ENCODE measurements at places on chromosomes 3 and 15. TPM values are rescaled to one million over a fixed set of nuclear protein-coding genes. Genes with fewer than 3 reads are reported as not detected.

DNA sequence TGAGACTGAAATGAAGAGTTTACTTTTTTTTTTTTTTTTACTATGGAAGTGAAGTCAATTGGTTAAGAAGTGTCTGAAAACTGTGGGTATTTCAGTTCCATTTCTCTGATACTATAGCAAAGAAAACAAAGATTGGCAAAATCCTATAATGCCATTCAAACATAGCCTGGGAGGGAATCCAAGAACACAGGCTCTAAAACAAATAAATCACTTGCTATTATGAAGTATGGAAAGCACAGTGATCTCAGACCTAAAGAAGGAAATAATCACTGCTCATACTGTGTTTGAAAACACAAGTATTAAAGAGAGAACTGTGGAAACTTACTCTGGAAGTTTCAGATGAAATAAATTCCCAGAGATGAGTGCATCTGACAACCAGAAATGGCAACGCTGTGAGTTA is 12.0 kb downstream of the SAMMSON start:
- no peak for DNase-seq

GRCh38 chr15:96622714-96623113 is 292.2 kb downstream of the NR2F2 start:
- DNase-seq, result no peak

- DNase-seq, result peak; percentile 38
Observed at GRCh38 chr3:127411083-127411727, 123.4 kb upstream of the PRR20G start.

DNA sequence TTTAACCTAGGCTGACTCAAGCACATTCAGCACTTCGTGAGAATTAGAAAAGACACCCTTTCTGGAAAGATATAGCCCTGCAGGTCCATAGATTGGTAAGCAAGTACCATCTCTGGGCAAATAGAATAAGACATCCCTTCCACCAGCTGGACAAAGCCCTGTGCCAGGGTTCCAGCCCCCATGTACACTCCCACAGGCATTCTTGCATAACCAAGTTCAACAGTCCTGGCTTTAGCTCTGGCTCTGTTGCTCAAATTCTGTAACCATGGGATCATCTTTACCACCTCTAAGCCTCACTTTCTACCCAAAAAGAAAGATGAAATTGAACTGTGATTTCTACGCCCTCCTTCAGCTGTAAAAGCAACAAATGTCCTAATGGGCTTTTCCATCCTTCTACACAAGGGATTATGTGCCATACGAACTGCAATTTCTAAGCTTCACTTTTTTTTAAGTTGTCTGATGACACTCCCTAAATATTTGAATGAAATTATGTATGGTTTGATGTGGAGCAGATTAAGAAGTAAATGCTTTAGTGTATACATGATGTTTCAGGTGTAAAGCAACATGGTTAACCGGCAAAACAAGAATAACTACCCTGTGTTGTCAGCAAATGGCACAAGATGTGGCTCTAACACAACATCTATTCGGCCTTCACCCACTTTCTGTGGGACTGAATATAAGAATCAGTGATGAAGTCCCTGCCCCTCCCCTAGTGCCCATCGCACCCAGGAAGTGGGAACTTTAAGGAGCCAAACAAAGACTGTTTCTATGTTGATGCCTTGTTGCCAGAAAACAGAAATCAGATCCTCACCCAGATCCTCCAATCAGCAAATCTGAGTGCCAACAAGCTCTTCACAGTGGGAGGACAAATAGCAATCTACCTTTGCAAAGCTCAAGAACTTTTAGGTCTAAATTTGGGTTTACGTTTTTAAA is 165.7 kb downstream of the P3H2 start:
- DNase-seq, result no peak

Gene HLTF
- total RNA-seq, result 24.8 TPM

GRCh38 chr3:126157083-126157768 is 23.2 kb downstream of the ALDH1L1 start:
- DNase-seq, result no peak

DNA sequence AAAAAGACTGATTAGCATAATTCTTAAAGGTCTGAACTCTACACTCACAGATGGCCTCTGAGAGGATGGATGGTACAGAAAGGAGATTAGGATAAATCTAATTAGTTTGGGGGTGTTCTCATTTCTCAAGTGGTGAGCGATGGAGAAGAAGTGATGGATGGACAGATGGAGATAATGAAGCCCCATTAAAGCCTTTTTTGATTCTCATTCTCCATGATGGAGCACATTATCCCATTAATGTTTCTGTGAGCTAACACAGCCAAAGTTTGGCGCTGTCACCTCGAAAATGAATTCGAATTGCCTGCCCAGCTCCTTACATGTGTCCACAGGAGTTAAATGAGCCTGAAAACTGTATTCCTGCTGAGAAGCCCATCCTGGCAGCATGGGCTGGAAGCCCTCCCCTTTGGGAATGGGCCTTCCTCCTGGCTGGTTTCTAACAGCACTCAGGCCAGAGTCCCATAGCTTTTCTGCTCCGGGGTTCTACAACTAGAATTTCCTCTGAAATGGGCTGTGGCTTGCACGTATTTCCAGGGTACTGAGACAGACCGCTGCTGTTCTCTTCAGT is 726.0 kb upstream of the CFAP20DC start:
- DNase-seq, result no peak

- no peak for DNase-seq
Observed at GRCh38 chr3:74443102-74443501, 171.4 kb downstream of the CNTN3 start.

- DNase-seq, result no peak
Observed at GRCh38 chr15:51198701-51199232, 104.1 kb upstream of the TNFAIP8L3 start.

Gene CPNE9
- not detected for total RNA-seq

Gene CIB2
- 37.2 TPM for total RNA-seq

DNA sequence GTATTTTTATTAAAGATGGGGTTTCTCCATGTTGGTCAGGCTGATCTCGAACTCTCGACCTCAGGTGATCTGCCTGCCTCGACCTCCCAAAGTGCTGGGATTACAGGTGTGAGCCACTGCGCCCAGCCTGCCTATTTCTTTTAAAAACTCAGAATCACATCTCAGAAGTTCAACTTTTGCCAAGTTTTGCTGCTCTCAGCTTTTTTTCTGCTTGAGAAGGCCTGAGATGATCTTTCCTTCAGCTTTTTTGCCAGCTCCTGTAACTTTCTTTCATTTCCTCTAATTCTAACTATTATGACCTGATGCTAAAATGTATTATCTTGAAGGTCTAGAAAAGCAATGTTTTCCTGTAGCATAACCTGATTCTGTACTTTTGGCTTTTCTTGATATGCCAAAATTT is 9.6 kb upstream of the EHHADH start:
- no peak for DNase-seq

Gene COL6A6
- total RNA-seq, result 0.83 TPM

GRCh38 chr3:65342084-65342683 is 654.4 kb upstream of the ADAMTS9 start:
- no peak for DNase-seq

DNA sequence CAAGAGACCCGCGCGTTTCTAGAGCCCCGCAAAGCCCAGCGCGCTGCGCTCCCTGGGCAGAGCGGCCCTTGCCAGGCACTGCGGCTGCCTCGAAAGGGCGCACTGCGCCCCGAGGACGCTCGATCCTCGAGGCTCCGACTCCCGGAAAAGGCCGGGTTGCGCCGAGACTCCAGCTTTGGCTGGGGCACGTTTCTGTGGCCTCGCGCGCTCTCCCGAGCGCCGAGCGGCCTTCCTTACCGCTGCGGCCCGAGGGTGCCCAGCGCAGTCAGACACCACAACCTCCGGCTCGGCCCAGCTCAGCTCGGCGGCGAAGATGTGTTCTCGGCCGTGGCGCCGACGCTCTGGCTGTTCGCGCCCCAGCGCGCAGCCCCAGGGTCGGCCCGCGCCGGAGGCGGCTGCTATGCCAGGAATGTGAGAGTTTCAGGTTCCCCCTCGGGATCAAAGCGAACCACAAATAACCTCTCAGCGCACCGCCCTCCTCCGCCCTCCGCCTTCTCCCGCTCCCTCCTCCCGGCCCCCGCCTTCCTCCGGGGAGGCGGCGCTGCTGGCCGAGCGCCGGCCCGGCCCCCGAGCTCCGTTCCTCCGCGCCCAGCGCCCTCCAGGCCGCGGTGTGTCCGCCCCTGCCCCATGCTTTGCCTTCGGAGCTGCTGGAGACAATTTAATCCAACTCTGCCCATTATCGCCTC is at the start of gene AMOTL2:
Gene AMOTL2 (minus strand): TSS at position 343 of the 686 bp plus-strand sequence. CDS start 3,014 bp downstream, outside the sequence.
- peak; percentile 93 for DNase-seq

Gene GPR62
- 0.12 TPM for total RNA-seq

DNA sequence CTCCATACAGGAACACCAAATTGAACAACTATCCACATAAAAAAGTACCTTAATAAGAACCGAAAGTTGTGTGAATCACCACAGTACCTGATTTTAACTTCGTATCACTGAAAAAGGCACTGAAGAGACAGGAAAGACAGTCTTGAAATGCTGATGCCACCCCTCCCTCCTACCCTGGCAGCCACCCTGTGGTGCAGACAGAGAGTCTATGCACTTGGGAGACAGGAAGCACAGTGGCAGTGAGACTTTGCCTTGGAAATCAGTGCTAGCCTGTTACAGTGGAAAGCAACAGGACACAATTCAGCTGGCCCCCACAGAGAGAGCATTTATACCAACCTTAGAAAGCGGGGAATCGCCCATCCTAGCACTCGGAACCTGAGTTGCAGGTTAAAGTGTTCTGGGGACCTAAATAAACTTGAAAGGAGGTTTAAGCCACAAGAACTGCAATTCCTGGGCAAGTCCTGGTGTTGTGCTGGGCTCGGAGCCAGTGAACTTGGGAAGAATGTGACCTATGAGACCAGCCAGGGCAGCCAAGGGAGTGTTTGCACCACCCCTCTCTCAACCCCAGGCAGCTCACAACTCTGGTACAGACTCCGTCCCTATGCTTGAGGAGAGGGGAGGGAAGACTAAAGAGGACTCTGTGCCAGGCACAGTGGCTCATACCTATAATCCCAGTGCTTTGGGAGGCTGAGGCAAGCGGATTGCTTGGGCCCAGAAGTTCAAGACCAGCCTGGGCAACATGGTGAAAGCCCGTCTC is 240.1 kb downstream of the ISL2 start:
- peak; percentile 82 for DNase-seq

Gene LRRC3B
- total RNA-seq, result 0.04 TPM

Gene FAIM
- total RNA-seq, result 2.6 TPM

DNA sequence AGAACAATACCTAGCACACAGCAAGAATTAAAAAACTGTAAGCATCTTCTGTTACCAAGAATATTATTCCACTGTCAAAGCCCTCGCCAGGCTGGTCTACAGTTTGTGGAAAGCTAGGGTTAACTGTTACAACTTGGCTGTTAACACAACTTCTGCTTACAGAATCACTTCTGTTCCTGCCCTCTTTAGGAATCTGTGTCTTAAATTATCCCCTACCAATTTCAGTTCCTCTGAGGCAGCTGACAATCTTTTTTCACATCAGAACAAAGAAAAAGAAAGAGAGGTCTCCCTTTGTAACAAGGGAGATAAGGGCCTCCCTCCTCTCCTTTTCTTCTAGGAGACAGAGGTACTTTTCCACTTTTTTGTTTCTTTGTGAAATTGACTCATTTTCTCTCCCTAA is 188.9 kb downstream of the FMN1 start:
- DNase-seq, result no peak

- DNase-seq, result peak; percentile 59
Observed at GRCh38 chr3:128316481-128316891, 150.2 kb downstream of the DNAJB8 start.

GRCh38 chr15:20672470-20672869 is 130.9 kb upstream of the GOLGA6L6 start:
- DNase-seq, result no peak

GRCh38 chr3:187807086-187807862 is 62.0 kb upstream of the BCL6 start:
- DNase-seq, result no peak

GRCh38 chr3:59268170-59268569 is 218.3 kb upstream of the CFAP20DC start:
- DNase-seq, result no peak

DNA sequence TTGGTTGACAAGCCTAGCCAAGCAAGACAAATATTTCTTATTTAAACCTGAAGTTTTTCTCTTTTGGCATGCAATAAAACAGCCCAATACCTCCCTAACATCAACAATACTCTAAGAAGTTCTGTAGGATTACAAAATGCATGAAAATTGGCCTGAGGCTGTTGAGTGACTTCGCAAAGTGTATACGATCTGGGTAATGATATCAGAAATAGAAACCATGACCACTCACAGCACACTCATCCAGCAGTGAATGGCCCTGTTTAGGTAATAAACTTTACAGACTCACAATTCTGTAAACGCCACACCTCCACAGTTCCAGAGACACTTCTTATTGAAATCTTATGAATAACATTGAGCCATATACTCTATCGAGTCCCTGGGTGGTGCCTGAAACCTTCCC is 83.0 kb upstream of the NAALADL2 start:
- DNase-seq, result no peak

Gene B3GNT5
- 1.7 TPM for total RNA-seq

Gene STARD5
- total RNA-seq, result 2.2 TPM

- no peak for DNase-seq
Observed at GRCh38 chr3:193560870-193561269, 6.2 kb upstream of the ATP13A4 start.

- DNase-seq, result no peak
Observed at GRCh38 chr3:143220741-143221140, 101.2 kb downstream of the CHST2 start.

DNA sequence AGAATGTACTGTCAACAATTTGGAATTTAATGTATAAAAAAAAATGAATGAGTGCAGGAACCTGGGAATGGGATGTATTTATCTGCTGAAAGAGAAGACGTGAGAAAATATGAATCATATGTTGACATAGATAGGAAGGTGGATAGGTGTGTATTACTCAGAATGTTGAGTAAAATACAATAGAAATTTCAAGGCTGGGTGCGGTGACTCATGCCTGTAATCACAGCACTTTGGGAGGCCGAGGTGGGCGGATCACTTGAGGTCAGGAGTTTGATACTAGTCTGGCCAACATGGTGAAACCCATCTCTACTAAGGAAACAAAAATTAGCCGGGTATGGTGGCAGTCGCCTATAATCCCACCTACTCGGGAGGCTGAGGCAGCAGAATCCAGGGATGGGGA is 202.8 kb downstream of the CADM2 start:
- DNase-seq, result no peak

Gene AMOTL2
- total RNA-seq, result 62.3 TPM

- DNase-seq, result no peak
Observed at GRCh38 chr3:15635121-15635661, 33.6 kb downstream of the BTD start.

- peak; percentile 78 for DNase-seq
Observed at GRCh38 chr3:195544634-195545033, 1.5 kb upstream of the PPP1R2 start.

DNA sequence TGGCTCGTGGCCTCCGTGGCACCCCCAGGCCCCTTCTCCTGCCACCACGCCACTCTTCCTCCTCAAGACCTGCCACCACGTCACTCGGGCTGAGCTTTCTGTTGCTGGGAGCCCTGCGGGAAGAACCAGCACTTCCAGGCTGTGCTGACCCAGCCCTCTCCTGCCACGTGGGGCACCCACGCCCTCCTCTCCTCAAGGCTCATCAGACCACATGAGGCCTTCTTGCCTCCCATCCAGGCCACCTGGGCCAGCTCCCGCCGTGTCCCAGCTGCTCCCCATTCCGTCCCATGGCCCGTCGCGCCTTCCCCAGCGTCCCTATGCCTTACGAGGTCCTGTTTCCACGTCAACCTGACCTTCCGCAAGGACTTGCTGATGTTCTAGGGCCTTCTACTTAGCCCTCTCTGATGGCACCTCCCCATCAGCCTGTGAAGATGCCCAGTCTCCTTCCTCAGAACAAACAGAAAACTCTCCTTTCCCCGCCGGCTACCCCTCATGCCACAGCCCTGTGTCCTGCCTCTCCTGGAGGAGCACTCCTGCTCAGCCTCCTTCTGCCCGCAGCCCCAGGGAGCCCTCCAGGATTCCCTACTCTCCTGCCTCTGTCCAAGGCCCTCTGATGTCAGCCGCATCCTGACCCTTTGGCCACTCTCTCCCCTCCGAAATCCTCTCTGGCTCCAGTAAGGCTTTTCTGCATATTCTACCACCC is 71.1 kb upstream of the BLM start:
- no peak for DNase-seq

Gene RTF1
- total RNA-seq, result 21.2 TPM

Measured in right atrium auricular region (tissue), 2 donors.